ENCODE measurements at places on chromosomes 7 and 10.

DNA sequence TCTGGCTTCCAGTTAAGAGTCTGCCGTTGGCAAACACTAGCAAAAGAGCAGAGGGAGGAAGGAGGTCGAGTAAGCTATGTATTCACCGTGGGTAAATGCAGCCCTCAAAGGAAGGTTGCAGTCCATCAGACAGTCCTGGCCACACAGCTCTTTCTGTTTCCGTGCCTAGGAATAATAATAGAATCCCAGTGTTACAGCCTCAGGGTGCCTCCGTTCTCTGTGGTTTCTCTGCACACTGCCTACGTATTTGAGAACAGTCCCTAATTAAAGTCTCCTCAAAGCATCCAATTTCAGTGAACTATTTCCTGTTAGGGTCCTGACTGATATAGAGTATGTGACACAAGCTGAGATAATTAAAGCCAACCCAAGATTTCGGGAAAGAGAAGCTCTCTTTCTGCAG lies 176.7 kb downstream of the GPAM start:
- DNase-seq, result no peak

- DNase-seq, result no peak
Observed at GRCh38 chr7:52261057-52261456, 774.4 kb upstream of the POM121L12 start.

GRCh38 chr7:71497256-71497946 lies 365.5 kb downstream of the GALNT17 start:
- DNase-seq, result no peak

DNA sequence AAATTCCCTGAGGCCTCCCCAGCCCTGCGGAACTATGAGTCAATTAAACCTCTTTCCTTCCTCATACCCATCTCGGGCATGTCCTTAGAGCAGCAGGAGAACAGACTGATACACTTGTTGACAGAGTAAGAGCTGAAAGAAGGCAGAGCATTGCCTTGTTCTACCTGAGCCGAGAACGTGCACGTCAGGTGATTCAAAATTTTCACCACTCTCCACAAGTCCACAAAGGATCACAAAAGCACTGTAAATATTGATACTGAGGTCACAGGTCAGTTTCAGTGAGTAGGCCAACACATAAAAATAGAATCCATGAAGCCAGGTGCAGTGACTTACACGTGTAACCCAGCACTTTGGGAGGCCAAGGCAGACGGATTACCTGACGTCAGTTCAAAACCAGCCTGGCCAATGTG lies 27.8 kb downstream of the DCLRE1C start:
- no peak for DNase-seq

DNA sequence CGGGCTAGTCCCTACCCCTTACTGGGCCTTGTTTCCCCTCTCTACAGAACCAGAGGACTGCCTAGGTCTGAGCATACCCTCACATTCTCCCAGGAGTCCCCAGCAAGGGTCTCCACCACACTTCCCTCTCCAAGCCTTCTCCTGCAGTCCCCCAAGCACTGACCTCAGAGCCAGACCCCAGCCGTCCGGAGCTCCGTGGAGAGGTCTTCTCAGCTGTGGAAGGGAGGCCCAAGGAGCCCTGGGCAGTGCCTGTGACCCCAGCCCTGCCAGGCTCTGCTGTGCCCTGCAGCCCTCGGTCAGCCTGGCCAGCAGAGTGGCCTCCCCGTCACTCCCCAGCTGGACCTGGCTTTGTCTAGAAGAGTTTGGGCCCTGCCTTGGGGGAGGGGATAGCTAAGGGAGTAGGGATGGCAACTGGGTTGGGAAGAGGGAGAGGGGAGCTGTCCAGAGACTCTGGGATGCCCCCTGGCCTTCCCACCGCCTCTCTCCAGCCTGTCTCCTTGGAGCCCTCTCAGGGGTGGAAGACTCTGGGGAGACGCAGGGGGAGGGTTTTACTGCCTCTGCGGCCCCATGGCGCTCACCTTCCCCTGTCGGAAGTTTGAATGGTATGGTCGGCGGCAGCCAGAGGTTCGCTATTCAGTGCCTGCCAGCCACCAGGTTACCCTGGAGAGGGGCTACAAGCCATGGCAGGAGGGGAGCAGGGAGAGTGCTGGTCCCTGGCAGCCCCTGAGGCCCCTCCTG lies at the start of gene C10orf105:
C10orf105 (minus strand) TSS at position 315 of the 738 bp plus-strand sequence. CDS start 3,441 bp downstream, outside the sequence.
- no peak for DNase-seq

- no peak for DNase-seq
Observed at GRCh38 chr7:79241288-79242060, 212.0 kb downstream of the MAGI2 start.

DNA sequence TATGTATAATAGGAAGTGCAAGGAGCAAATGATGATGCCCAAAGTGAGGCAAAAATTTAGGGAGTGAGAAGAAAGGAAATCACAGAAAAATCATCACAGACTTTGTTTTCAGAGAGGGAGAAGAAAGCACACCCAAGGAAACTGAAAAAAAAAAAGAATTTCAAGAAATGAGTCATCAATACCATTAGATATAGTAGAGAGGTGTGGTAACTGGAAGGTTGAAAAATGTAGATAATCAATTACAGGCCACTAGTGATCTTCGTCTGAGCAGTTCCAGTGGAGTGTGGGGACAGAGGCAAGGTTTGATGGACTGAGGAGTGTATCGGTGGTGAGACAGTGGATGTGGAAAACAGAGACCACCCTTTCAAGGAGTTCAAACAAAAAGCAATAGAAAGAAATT lies 31.7 kb downstream of the ASB4 start:
- DNase-seq, result no peak

- no peak for DNase-seq
Observed at GRCh38 chr7:91374321-91374989, 110.2 kb downstream of the FZD1 start.

DNA sequence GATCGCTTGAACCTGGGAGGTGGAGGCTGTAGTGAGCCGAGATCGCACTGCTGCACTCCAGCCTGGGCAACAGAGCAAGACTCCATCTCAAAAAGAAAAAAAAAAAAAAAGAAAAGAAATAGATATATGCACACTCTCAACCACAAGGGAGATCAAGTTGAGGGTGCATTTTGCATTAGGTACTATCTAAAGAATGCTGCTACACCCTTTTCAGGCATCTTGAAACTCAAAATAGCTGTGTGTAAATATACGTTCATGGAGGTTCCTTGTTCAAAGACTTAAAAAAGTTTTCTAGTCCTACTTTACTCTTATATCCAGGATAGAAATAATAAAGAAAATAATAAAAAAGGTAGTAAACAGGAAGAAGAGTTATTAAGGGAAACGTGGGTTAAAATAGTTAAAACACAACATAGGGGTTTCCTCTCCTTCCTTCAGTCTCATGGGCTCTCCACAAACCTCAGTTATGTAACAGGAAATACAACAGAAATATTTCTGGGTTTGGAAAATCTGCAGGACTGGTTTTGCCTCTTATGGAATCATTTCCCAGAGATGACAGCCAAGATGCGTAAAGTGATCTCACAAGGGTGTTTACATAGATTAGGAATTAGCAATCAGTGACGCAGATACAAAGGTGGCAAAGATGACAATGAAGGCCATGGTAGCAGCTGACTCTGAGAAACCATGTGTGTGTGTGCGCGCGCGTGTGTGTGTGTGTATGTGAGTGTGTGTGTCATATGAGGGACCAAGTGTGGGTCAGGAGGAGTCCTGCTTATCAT lies 15.1 kb downstream of the STEAP4 start:
- no peak for DNase-seq

DNA sequence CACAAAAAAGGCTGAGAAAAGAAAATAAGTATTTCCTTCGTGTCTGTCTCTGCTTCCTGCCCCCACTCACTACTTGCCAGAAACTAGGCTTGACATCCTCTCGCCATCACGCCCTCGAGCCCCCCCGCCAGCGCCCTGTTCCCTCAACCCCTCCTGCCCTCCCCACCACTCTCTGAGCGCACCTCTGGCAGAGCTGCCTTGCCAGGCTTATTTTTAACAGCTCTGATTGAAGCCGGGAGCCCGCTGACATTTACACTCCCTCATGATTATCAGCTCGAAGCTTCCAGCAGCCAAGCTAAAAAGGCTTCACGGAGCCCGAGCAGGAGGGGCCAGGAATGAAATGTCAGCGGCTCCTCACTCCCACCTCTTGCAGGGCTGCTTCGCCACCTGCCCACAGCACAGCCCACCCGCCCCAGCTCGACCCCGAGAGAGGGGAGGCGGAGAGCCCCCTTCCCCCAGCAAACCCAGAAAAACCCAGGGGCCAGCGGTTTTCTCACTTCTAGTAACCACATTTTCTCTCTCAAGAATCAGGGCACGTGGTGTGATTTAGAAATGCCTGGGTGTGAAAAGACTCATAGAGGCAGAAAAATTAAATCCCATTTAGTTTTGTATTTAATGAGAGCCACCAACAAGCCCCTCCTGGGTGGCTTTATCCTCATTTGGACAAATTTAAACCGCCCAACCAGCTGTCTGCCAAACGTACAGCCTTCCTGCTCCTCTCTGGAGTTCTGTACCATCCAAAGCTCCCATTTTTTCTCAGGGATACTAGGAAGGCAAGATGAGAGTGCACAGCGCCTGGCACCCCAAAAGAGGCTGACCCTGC lies 89.3 kb downstream of the SLIT1 start:
- DNase-seq, result peak; percentile 27

DNA sequence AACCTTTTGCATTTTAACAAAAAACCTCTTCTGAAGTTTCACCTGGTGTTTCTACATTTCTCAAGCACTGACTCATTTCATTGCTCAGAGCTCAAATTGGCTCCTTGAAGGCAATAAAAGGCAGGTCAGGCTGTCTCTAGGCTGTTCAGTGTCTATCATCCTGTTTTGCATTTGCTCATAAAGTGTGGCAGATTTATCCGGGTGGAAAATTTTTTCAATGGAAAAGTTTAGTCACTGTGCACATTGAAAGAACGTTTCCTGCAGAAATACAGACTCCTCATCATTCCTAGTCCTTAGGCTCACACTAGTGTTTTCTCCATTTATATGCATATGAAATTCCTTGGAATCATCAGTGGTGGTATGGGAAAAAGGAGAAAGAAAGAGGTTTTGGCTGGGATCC lies 114.2 kb upstream of the DGKB start:
- no peak for DNase-seq

DNA sequence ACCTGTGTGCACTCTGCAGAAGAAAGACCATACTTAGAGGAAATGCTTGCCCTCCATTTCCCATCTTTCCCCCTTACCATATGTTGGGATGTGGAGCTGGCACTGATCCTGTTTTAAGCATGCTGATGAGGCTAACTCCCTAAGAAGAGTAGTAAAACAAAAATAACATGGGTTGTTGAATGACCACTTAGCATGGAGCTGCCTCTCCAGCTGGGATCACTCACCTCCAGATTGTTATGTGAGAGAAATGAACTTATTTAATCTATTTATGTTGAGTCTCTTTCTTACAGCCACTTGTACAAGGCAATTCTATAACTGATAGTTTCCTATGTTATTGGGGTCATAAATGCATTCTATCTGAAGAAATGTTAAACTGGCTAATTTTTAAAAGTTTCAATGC lies 17.0 kb downstream of the CTTNBP2 start:
- no peak for DNase-seq

GRCh38 chr10:128779416-128779815 lies 653.2 kb upstream of the MKI67 start:
- no peak for DNase-seq

- DNase-seq, result no peak
Observed at GRCh38 chr7:96303686-96304443, 18.0 kb downstream of the SLC25A13 start.

DNA sequence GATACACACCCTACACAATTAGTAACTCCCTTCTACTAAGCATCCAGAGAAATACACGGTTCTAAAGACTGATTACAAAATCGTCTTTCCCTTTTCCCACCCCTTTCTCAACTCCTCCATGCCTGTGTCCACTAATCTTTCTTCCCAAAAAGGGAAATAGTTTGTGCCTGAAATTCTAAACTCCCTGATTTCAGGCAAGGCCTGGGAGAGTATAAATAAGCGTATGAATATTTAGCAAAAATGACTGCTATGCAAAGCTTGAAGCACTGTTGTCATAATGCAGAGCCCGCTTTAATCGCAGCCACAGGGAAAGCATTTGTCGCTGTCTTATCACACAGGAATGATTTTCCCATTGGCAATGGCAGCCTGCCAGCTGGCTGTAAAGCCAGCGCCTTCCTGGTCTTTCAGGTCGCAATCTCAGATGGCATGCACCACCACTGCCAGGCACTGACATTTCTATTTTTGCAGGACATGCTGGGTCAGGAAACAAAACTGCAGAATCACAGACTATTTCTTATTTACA lies 142.9 kb upstream of the PCGF5 start:
- no peak for DNase-seq

- no peak for DNase-seq
Observed at GRCh38 chr10:519716-520401, 169.6 kb downstream of the DIP2C start.

GRCh38 chr7:70113536-70113935 lies 515.3 kb downstream of the AUTS2 start:
- DNase-seq, result no peak

DNA sequence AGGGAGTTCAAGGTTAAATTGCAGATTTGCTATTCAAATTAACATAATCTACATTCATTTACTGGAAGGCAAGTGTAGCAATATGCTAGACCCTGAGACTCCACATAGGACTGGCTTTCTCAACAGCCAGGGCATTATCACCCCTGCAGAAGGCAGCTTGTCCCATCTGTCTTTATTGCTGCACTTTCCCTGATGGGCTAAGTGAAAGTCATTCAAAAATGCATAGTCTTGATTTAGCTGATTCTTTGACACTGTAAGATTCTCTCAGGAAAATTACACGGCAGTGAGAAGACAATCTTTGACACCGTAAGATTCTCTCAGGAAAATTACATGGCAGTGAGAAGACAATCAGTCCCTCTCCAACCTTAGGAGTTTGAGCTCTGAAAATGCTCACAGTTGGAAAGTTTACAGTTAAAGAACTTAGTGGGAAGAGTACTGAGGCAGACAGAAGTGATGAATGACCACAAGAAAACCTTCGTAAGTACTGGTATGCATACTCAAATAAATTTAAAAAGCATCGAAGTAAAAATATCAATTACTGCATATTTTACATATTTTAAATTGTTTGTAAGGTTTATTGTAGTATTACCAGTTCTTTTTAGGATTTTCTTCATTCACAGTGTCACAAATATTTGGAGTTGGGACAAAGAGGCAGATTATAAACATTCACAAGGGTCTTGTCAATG lies 88.9 kb downstream of the RAPGEF5 start:
- no peak for DNase-seq

GRCh38 chr7:158662610-158663427 lies 41.8 kb downstream of the NCAPG2 start:
- DNase-seq, result no peak

- peak; percentile 7 for DNase-seq
Observed at GRCh38 chr10:72027498-72027897, 60.9 kb downstream of the SPOCK2 start.

DNA sequence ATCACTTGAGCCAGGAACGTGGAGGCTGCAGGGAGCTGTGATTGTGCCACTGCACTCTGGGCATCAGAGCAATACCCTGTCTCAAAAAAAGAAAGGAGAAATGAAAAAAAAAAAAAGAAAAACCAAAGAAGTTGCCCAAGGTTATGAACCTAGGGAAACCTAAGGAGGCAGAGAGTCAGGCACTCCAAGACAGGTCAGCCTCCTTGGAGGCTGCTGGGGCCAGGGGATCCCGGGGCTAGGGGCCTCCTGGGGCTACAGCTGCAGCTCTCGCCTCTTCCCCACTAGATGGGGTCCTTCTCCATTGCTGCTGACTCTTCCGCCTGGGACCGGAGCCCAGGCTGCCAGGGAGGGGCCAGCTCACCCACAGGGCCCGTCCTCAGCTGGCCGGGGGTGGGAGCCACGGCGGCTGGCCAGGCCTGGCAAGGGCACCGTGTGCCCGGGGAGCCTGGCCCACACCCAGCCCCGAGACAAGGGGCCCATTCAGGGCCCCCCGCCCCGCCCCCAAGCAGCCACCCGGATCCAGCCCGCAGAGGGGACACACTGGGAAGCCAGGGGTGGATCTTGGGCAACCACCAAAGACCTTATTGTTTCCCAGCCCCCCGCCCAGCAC lies 1.7 kb upstream of the SPACDR start:
- DNase-seq, result no peak

- DNase-seq, result no peak
Observed at GRCh38 chr7:115447495-115447894, 525.6 kb downstream of the MDFIC start.

Data from activated naive CD8-positive, alpha-beta T cell treated with anti-CD3 and anti-CD28 coated beads, Interleukin-2, amount 50 U/mL, for 24 hours (primary cell).